ENCODE measurements at places on chromosomes 3 and 15.

DNA sequence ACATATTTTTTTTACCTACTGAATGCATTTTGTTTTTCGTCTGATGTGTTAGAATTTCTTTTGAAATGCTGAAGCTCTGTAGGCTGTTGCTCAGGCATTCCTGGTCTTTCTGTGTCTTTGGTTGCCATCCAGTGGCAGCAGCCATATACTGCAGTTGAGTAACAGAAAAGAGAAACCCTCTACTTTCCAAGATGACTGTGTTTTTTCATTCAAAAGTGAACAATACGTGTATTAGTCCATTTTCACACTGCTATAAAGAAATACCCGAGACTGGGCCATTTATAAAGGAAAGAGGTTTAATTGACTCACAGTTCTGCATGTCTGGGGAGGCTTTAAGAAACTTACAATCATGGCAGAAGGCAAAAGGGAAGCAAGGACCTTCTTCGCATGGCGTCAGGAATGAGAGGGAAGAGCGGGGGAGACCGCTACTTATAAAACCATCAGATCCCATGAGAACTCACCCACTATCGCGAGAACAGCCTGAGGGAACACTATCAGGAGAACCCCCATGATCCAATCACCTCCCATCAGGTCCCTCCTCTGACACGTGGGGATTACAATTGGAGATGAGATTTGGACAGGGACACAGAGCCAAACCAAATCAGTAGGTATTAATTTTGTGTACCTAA lies 4.7 kb upstream of the GOLGA8B start:
- DNase-seq: peak; percentile 84

DNA sequence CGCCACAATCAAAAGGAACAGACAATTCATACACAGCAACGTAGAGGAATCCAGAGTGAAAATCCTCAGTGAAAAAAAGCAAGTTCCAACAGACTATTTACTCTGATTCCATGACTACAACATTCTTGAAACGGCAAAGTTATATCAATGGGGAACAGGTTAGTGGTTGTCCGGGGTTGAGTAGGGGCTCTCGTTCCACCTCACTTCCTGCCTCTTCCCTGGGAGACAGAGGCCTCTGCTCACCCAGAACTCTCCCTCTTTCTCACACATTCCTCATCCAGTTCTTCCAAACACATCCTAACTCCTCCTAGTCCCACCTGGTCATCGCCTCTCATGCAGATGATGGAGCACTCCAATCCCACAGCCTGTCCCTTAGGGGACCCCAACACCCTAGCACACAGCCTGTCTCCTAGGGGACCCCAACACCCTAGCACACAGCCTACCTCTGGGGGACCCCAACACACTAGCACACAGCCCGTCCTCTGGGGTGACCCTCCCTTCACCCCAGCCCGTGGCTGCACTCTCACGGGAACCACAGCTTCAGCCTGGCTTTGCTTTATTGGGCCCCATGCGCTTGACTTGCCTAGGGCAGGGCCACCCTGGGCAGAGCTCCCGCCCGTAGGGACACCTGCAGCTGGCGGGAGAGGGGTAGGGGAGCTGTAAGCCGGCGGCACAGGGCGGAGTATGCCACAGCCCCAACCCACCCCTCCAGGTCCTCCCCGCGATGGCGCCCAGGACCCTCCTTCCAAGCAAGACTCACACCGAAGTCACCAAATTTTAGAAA lies 5.2 kb downstream of the OCA2 start:
- DNase-seq: no peak

GRCh38 chr3:168968609-168969008 lies 694.9 kb downstream of the MECOM start:
- no peak for DNase-seq

GRCh38 chr3:137071104-137071503 lies 113.3 kb downstream of the IL20RB start:
- DNase-seq: no peak

GRCh38 chr3:143830063-143830462 lies 18.2 kb downstream of the SLC9A9 start:
- no peak for DNase-seq

DNA sequence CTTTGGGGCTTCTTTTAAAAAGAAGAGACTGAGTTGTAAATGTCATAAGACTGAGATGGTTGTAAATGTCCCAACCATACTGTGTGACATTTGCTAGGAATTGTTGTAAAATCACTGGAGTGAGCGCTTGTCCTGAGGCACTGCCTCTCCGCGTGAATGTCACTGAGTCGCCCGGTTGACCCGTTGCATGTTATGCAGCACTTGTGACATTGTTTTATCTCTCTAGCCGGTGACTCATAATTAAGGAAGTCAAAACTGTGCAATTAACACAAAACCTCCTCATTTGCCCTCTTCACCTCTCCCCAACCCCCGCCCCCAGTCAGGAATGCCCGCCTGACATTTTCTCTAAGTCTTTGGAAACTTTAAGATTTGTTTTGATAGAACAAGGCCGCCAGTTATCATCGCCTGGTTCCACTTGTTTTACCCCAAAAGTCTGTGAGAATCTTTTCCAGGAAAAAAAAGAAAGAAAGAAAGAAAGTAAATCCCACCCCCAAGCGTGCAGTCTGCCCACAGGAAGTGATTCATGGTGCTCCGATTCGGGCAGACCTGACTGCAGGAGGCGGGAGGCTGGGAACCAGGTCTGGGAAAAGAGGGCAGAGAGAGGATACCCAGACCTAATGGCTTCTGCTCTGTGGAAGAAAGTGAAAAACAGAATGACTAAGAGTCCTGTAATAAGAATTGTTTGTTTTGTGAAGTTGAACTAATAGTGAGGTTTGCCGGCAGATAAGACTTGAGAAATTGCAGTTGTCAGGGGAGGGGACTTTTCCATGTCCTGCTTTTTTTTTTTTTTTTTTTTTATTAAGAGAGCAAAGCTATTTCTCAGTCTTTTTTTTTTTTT lies 84.8 kb downstream of the SMAD3 start:
- DNase-seq: peak; percentile 67

- DNase-seq: no peak
Observed at GRCh38 chr3:117128133-117128532, 418.6 kb downstream of the TUSC7 start.

- no peak for DNase-seq
Observed at GRCh38 chr3:176615826-176616225, 581.5 kb downstream of the TBL1XR1 start.

DNA sequence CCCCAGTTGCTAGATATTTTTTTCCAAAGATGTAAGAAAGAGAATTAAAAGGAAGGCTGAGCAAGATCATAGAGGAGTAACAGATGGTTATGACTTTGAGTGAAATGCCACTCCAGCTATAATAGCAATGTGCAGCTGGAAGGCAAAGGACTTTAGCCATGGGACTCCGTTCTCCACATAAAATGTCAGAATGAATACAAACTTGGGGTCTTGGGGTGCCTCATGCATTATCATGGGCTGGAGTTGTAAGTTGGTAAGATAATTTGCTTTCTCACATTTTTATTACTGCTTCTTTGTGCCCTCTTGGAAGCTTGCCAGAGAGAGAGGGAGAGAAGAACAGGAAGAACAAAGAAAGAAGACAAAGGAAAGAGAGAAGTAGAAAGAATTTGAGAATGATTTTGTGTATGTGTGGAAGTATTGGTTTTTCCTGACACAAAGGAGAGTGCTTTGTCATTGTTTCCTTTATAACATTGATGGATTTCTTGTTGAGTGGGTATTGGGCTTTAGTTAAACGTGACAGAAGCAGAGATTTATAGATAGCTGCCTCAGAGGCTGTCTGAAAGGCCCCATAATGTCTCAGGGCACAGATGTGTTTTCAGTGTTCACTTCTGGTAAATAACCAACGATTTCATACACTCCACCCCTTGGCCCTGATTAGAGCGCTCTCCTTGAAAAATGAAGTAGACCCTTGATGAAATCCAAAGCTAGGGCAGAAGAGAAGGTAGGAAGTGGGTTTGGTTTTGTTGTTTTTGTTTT lies 715.3 kb downstream of the NR2F2 start:
- no peak for DNase-seq

DNA sequence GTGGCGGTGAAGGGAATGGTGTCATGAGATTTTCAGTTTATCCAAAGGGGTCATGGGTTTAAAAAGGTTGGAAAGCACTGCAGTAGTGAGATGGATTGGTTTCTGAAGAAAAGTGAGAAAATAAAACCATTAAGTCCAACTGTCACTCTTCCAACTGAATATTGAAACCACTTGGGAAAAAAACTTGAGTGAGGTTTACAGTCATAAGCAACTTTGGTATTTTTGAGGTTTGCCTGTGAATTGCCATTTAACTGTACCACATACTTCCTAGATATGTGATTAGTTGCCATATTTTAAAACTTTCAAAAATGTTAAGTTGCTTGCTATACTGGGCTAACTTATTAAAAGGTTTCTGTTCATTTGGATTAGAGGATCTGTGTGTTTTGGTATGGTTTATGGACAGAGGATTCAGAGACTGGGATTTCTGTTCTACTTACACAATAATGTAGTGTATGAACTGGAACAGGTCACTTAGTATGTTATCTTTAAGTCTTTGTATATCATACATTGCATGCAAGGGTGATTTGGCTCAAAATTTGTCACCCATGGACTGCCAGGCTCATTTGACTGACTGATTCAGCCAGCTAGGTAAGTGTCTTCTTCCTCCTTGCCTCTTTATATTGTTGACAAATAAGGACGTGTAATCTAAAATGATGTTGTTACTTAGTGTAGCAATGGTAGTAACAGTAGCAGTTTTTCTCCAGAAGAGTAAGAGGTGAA lies 201.4 kb upstream of the EOMES start:
- no peak for DNase-seq

GRCh38 chr3:32026593-32026992 lies 45.0 kb downstream of the ZNF860 start:
- no peak for DNase-seq

GRCh38 chr3:36832406-36832805 lies 68.1 kb upstream of the DCLK3 start:
- DNase-seq: no peak

GRCh38 chr3:100665230-100665629 lies 44.1 kb upstream of the TFG start:
- DNase-seq: no peak

DNA sequence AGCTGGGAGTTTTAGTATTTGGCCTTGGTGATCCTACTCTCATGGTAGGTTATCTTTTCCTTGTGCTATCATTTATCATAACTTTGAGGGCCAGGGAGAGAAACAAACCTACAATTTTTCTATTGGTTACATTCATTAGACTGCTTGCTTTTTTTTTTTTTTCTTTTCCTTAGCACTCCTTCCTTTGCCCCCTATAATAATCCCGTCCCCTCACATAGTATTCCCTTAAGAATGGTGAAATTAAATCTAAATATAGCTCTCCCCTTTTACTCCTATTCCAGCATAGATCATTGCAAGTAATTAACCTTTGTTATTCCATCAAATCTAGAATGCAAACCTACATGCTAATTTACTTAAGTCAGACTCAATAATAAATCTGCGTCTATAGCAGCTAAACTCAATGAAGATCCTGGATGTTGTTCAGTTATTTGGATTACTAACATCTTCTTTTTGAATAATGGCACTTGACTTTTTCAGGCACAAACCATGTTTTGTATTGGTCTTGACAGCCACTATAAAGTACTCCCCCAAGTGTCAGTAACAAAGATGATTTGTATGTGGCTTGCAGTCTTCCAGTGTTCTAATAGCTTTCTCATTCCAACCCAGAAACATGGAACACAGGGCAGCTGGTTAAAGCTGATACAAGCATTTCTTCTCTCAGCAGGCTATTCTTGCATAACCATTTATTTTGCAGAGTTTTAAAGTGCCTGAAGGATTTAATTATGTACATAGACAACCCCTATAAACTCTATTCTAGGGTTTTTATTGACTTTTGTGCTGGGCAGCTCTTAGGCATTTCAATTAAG lies 420.6 kb downstream of the MECOM start:
- DNase-seq: no peak

All from lung (tissue), 17 donors.